ENCODE measurements at places on chromosomes 5 and 9.
A peak's percentile ranks its signal among the peaks of the same experiment; 100 is the strongest.

GRCh38 chr9:113536483-113537228, 73.1 kb downstream of the RGS3 start:
- H3K27ac ChIP-seq, result peak overlapping the region; percentile 61
- H3K4me1 ChIP-seq, result no peaks in the 10 kb centered on the region
- DNase-seq, result no peak
- H3K27me3 ChIP-seq, result no peaks in the 10 kb centered on the region
- H3K4me3 ChIP-seq, result no peak overlapping the region

GRCh38 chr5:175609526-175609925, 48.3 kb upstream of the HRH2 start:
- no peaks in the 10 kb centered on the region for H3K36me3 ChIP-seq
- no peaks in the 10 kb centered on the region for H3K4me1 ChIP-seq

DNA sequence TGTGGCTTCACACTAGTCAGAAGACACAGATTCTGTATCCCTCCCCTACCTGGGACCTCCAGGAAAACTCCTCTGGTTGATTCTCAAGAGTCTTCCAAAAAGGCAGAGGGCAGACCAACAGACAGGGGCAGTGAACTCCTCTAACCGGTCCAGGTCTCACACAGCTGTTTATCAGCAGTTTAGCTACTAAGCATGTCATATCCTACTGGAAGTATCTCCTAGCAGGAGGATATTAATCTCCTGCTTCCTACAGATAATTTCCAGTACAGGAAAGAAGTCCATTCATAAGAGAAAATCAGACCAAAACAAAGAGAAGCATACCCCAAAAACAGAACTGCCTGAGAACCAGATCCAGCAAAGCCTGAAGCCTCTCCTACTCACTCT, 64.3 kb downstream of the DTWD2 start:
- no peaks in the 10 kb centered on the region for H3K36me3 ChIP-seq
- H3K27ac ChIP-seq, result no peak overlapping the region
- H3K4me1 ChIP-seq, result no peaks in the 10 kb centered on the region
- DNase-seq, result no peak
- H3K4me3 ChIP-seq, result no peak overlapping the region

DNA sequence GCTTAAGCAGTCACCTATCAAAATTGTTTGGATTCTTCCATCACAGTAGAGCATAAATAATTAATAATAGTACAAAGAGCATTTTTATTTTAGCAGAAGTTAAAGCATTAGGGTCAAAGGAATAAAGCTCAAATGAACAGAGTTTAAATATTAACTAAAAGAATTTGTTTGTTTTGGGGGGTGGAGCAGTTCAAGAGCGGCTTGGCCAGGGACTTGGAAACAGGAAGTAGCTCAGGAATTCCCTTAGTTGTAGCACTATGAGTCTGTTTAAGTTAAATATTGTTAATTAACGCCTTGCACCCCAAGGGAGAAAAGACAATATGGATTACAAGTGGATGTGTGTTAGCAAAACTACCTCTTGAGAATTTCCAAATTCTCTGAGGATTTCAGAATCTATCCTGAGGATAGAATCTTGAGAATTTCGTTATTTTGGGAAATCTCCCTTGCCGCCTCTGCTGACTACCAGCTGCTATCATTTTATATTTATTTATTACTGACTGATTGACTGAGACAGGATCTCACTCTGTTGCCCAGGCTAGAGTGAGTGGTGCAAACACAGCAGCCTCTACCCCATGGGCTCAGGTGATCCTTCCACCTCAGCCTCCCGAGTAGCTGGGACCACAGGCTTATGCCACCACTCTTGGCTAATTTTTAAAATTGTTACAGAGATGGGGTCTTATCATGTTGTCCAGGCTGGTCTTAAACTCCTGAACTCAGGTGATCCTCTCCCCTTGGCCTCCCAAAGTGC, 96.7 kb upstream of the CHD1 start:
- no peaks in the 10 kb centered on the region for H3K27me3 ChIP-seq
- no peaks in the 10 kb centered on the region for H3K36me3 ChIP-seq
- no peak overlapping the region for H3K27ac ChIP-seq
- DNase-seq, result no peak

DNA sequence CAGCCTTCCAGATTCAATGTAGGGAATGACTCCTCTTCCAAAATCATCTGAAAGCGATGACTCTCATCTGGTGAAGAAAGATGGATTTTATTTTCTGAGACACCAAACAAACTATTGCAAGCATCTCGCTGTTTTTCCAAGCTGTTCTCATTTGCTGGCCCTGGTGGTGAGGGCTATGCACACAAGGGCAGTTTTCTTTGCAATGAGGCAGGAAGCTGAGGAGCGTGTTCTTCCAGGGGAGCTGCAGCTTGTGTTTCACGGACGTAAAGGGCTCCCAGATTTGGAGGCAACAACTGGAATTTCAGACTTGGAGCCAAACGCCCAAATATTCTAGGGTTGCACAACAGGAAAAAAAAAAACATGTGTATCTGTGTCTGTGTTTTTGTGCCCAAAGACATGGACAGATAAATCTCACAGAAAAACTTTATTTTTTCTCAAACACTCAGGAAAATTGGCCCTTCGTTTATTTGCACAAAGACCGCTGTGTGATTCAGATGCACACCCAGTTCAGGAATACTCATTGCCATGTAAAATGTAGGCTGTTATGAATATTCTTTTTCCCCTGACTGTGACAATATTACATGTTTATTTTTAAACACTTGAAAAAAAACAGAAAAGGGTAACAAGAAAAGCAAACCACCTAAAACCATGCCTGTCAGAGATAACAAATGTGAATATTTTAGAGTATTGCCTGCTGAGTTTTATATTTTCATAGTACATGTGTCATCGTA, 151.3 kb downstream of the GAS1 start:
- H3K27me3 ChIP-seq, result no peaks in the 10 kb centered on the region
- H3K36me3 ChIP-seq, result no peaks in the 10 kb centered on the region
